ENCODE measurements at places on chromosomes 7 and 10. TPM values are rescaled to one million over a fixed set of nuclear protein-coding genes. Genes with fewer than 3 reads are reported as not detected.

DNA sequence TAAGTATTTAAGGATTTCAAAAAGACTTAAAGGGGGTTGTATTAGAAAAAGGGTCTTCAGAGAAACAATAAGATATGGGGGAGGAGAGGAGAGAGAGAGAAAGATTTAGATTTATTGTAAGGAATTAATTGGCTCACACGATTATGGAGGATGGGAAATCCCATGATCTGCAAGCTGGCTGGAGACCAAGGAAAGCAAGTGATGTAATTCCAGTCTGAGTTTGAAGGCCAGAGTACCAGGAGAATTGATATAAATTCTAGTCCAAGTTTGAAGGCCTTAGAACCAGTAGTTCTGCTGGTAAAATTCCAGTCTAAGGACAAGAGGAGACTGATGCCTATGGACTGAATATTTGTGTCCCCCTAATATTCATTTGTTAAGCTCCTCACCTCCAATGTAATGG lies 20.6 kb upstream of the SLC13A1 start:
- H3K4me1 ChIP-seq, result no peaks in the 10 kb centered on the region
- no peak overlapping the region for H3K4me3 ChIP-seq
- no peaks in the 10 kb centered on the region for H3K27me3 ChIP-seq
- no peak overlapping the region for H3K27ac ChIP-seq
- no peak for DNase-seq
- H3K36me3 ChIP-seq, result no peaks in the 10 kb centered on the region

GRCh38 chr7:43491984-43492383 lies 90.9 kb upstream of the STK17A start:
- H3K27me3 ChIP-seq, result no peaks in the 10 kb centered on the region
- no peak for DNase-seq
- no peak overlapping the region for H3K27ac ChIP-seq
- H3K36me3 ChIP-seq, result no peaks in the 10 kb centered on the region
- H3K4me1 ChIP-seq, result no peaks in the 10 kb centered on the region
- no peak overlapping the region for H3K4me3 ChIP-seq

DNA sequence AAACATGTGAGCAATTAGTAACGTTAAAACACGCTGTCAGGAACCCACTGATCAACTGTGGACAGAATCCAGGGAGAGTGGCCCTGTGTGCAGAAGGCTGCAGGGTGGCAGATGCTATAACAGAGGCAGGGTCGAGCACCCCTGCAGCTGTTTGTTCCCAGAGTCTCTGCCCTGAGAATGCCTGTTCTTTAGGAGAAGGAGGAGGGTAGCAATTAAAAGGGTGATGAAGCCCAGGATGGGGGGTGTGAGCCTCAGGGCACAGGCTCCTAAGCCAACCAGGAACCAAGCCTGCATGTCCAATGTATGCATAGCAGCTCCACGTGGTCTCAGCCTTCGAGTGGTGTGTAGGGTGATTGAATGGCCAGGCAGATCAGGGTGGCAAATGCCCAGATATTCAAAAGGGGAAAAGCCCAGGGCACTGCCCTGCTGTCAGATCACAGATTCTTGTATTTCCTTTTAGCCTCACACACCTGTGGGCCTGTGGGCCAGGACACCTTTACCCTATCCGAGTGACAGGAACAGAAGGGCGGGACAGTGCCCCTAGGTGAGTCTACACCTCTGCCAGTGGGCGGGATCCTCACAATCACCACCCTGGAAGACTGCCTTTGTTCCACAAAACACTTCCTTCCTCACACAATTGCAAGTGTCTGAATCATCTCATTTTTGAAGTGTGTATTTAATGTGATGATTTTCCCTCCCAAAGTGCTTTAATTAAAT lies 7.3 kb downstream of the WDFY4 start:
- no peak overlapping the region for H3K4me3 ChIP-seq
- H3K36me3 ChIP-seq, result no peaks in the 10 kb centered on the region
- DNase-seq, result no peak
- no peaks in the 10 kb centered on the region for H3K4me1 ChIP-seq

Gene PDLIM1
- total RNA-seq, result 1.4 TPM

Gene SAMD9L
- 9.5 TPM for total RNA-seq

DNA sequence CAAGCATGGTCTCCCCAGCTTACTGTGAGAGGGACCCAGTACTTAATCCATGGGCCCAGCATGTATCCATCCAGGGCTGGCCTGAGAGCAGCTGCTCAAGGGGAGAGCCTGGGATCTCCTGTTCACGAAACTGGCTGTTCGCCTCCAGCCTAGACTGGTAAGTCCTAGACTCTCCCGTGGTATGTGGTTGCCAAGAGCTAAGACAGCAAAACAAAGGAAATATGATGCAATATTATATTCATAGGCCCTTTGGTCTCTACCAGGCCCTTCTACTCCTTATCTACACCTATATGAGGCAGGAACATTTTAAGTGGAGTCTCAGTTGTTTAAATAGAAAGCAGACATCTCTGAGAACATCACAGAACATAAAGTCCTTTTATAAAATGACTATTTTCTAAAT lies 28.9 kb upstream of the STK17A start:
- H3K4me3 ChIP-seq, result no peak overlapping the region
- H3K27me3 ChIP-seq, result no peaks in the 10 kb centered on the region
- H3K4me1 ChIP-seq, result peaks cover 22% of the 10 kb centered on the region
- DNase-seq, result no peak
- no peaks in the 10 kb centered on the region for H3K36me3 ChIP-seq

DNA sequence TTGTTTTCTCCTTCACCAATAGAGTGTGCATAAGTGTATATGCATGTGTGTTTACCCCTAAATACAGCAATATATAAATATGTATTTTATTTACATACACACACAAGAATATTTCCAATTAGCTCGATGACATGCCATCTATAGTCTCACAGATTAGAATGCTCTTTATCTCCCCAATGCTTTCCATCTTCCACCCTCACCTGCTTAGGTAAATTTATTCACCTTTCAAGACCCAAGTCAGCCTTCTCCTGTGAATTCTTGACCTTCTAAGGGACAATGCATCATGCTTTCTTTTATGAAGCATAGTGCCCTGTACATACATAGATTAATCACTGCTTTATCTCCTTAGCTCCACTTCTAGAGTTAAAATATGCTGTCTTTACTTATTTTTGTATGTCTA lies 49.7 kb downstream of the SEMA3A start:
- DNase-seq, result no peak
- H3K4me1 ChIP-seq, result no peaks in the 10 kb centered on the region
- H3K4me3 ChIP-seq, result no peak overlapping the region

Gene ITIH5
- not detected for total RNA-seq

DNA sequence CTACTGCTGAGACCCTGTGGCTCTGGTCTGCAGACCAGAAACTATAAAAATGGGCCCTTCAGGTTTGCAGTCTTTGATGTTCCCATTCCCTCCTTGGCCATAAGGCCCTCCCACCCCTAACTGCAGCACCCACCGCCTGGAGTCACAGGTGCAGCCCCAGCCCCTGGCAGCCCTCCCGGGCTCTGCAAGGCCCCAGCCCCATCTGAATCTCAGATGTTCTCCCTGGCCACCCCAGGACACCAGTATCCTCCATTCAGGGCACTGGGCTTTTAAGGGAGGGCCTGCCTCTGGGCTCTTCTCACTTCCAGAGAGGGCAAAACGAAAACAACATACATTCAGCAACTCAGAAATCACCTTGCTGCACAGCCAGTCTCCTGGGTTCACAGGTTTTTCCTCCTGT lies 107.7 kb upstream of the RET start:
- H3K27me3 ChIP-seq, result no peaks in the 10 kb centered on the region
- no peaks in the 10 kb centered on the region for H3K4me1 ChIP-seq
- no peak for DNase-seq
- no peak overlapping the region for H3K4me3 ChIP-seq

Gene EIF3A
- 181 TPM for total RNA-seq

- no peak overlapping the region for H3K4me3 ChIP-seq
- no peaks in the 10 kb centered on the region for H3K36me3 ChIP-seq
- no peaks in the 10 kb centered on the region for H3K4me1 ChIP-seq
- no peak overlapping the region for H3K27ac ChIP-seq
Measured at GRCh38 chr7:123876557-123877256, 31.7 kb downstream of the HYAL4 start.

DNA sequence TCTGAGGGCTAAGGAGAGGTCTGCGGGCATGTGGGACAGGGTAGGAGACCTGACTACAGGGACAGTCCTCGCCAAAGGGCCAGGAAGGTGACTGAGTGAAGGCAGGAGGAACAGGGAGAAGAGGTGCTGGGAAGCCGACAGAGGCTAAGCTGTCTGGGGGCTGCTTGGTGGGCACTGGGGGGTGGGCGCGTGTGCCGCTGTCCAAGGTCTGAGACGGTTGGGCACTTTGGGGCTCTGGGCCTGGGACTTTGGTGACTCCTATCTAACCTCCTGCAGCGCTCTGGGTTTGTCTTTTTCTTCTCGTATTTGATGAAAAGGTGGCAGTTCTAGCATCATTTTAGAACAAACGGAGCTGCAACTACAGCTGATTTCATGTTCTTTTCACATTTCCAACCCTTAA lies 141.5 kb downstream of the C10orf105 start:
- no peaks in the 10 kb centered on the region for H3K27me3 ChIP-seq
- H3K4me3 ChIP-seq, result no peak overlapping the region
- no peaks in the 10 kb centered on the region for H3K36me3 ChIP-seq
- no peak overlapping the region for H3K27ac ChIP-seq

- H3K4me3 ChIP-seq, result no peak overlapping the region
- no peaks in the 10 kb centered on the region for H3K36me3 ChIP-seq
- no peak overlapping the region for H3K27ac ChIP-seq
- H3K4me1 ChIP-seq, result no peaks in the 10 kb centered on the region
- H3K27me3 ChIP-seq, result no peaks in the 10 kb centered on the region
Measured at GRCh38 chr7:81264116-81264515, 345.3 kb upstream of the SEMA3C start.

DNA sequence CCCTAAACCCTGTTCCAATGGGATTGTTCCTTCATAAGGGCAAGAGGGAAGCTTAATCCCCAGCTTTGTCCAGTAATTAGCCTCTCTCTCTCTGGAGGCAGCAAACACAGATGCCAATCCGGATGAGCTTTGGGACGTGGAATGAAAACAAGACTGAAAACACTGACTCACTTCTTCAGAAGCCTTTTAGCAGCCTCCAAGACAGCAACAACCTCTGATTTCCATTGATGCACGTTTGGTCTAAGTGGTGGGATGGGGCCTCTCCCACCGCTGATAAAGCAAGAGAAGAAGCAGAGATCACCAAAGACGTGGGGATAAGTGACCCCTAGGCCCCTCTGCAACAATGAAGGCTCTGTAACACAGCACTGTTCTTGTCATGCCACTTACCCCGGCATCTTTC lies 5.8 kb upstream of the GFRA1 start:
- no peak overlapping the region for H3K4me3 ChIP-seq
- H3K27ac ChIP-seq, result no peak overlapping the region
- no peaks in the 10 kb centered on the region for H3K36me3 ChIP-seq
- no peak for DNase-seq
- no peaks in the 10 kb centered on the region for H3K4me1 ChIP-seq

DNA sequence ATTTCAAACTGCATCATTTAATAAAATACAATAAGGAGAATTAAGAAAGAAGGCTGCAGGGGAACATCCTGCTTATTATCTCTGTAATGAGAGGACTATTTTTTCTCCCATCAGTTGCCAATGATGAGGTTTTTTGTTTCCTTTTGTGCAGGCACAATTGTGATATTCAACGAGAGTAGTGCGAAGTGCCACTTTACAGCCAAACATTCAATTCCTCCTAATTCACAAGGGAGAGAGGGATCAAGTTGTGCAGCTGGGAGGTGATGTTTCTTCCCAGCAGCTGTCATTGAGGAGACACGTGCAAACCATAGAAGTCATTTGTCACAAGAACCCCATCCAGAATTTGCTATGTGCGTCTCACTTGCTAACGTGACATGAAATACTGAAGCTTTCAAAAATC lies 81.6 kb upstream of the ICA1 start:
- no peak overlapping the region for H3K27ac ChIP-seq
- no peaks in the 10 kb centered on the region for H3K27me3 ChIP-seq

GRCh38 chr7:19617901-19618300 lies 90.9 kb downstream of the POLR1F start:
- no peaks in the 10 kb centered on the region for H3K27me3 ChIP-seq
- DNase-seq, result no peak
- H3K27ac ChIP-seq, result no peak overlapping the region
- H3K4me1 ChIP-seq, result no peaks in the 10 kb centered on the region
- no peaks in the 10 kb centered on the region for H3K36me3 ChIP-seq

- no peaks in the 10 kb centered on the region for H3K4me1 ChIP-seq
- H3K27me3 ChIP-seq, result no peaks in the 10 kb centered on the region
- DNase-seq, result no peak
- no peak overlapping the region for H3K4me3 ChIP-seq
- no peaks in the 10 kb centered on the region for H3K36me3 ChIP-seq
Measured at GRCh38 chr7:71377062-71377461, 245.1 kb downstream of the GALNT17 start.

- DNase-seq, result peak; percentile 46
- peaks cover 30% of the 10 kb centered on the region for H3K4me1 ChIP-seq
- peak overlapping the region; percentile 62 for H3K27ac ChIP-seq
Measured at GRCh38 chr7:134458341-134458805, 527 bp downstream of the AKR1B1 start.

Gene NPY4R
- not detected for total RNA-seq

Gene TAS2R41
- total RNA-seq, result not detected

DNA sequence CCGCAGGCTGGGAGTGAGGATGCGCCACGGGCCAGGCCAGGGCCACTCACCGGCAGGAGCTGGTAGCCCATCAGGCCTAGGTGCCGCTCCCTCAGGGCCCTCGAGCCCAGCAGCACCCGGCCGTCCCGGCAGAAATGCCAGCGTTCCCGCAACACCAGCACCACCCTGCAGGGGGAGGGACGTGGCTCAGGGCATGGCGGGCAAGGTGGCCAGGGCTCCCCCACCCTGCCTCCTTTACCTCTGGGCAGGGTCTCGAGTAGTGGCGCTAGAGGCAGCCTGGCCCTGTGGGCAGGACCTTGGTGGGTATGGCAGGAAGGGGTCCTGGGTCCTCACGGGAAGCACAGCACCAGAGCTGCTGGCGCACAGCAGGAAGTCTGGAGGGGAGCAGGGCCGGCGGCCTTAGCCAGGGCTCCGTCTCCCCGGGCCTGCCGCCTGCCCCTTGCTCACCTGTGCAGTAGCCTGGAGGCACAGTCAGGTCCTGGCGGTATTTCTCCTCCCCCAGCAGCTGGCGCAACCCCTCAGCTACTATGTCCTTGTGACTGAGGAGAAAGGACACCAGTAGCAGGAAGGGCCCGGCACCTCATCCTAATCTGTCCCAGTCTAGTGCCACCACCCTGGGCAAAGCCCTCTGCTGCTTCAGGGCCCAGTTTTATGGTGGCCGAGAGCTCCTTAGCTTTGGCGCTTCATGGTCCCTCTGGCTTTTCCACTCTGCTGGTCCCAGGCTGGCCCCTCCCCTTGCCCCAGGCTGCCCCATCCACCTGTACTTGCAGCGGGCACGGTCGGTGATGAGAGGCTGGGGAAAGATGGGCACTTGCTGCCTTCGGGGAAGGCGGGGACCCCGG lies 3.5 kb downstream of the FASTK start:
- H3K4me1 ChIP-seq, result peaks cover 27% of the 10 kb centered on the region
- no peaks in the 10 kb centered on the region for H3K36me3 ChIP-seq
- no peak overlapping the region for H3K4me3 ChIP-seq
- DNase-seq, result no peak
